ENCODE measurements at places on chromosomes 11 and 22. TPM values are rescaled to one million over a fixed set of nuclear protein-coding genes. Genes with fewer than 3 reads are reported as not detected.

PITPNM1 gene
- 37.0 TPM for polyA plus RNA-seq

SSH3 gene
- polyA plus RNA-seq = 37.2 TPM

SLC3A2 gene
- 155 TPM for polyA plus RNA-seq

TYR gene
- not detected for polyA plus RNA-seq

XKR3 gene
- polyA plus RNA-seq = not detected

LSP1 gene
- 9.3 TPM for polyA plus RNA-seq

RASD2 gene
- 1.8 TPM for polyA plus RNA-seq

SRSF8 gene
- 52.9 TPM for polyA plus RNA-seq

TXN2 gene
- 133 TPM for polyA plus RNA-seq

CACNA1I gene
- 0.15 TPM for polyA plus RNA-seq

FOLR3 gene
- 1.6 TPM for polyA plus RNA-seq

MFNG gene
- polyA plus RNA-seq = 10.4 TPM

Data from left renal pelvis (tissue), 4 donors.